T-helper 2 cell treated with Interferon-gamma antibody and Interleukin-4, amounts not matched to agents 5 μg/mL and 100 μg/mL, for 36 hours (primary cell): ENCODE measurements at places on chromosomes 5 and 9.

- DNase-seq: no peak
Measured at GRCh38 chr5:65213921-65214525, 267.7 kb downstream of the ADAMTS6 start.

DNA sequence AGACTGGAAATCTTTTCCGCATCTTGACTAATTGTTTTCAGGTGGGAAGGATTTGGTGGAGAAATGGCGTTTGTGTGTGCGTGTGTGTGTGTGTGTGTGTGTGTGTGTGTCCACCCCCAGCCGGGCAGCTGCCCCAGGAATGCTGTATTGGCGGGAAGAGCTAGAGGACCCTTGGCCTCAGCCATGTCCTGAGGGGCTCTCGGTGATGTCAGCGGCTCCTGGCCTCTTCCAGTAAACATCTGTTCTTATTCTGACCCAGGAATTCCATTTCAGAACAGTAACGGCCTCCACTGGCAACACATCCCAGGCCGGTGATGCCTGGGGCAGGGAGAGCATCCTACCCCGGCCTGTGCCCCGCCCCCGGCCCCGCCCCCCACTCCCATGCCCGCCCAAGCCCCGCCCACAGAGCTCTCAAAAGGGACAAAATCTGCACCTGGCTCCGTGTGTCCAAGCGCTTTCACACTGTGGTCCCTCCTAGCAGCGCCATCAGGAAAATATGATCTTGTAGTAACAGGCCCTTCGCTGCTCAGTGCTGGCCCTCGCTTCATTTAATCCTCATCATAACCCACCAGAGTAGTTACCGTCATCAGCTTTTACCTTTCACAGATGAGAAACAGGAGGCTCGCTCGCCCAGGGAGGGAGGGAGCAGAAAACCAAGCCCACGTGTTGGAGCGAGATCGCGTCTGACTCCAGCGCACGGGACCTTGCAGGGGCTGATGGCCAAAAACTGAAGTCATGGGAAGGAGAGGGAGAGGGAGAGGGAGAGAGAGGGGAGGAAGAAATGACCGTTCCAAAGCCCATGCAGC is 18.9 kb downstream of the ADAMTS2 start:
- DNase-seq: no peak

DNA sequence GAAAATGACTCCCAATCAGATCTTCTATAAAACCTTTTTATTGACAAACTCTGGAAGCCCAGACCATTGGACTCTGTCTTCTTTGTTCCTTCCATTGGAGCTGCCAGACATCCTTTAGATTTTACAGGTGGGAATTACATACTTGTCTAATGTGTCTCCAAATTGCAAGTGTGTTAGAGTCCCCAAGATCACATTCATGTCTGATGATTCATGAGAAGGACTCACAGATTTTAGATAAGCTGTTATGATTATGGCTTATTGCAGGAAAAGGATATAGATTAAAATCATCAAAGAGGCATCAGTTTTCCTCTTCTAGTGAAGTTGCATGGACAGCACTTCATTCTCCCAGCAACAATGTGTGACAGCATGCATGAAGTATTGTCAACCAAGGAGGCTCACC is 70.4 kb downstream of the MUSK start:
- DNase-seq: no peak

- DNase-seq: no peak
Measured at GRCh38 chr5:31934156-31934555, 240.0 kb downstream of the GOLPH3 start.

GRCh38 chr9:34570376-34570775 is 19.1 kb downstream of the CNTFR start:
- DNase-seq: no peak

DNA sequence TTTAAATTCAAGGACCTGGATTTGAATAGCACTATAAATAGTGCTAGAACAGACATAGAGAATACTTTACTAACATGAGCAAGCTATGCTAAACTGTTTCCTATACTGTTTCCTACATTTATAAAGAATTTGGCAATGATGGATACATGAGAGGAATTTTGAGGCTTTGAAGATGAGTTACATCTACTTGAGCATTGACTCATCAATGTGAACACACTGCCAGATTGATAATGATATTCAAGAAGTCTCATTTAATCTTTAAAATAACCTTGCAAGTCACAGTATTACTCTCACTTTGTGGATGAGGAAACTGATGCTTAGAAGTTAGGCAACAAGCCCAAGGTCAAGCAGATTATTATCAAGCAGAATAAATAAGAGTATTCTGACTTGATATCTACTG is 281.9 kb downstream of the DNAH5 start:
- no peak for DNase-seq

DNA sequence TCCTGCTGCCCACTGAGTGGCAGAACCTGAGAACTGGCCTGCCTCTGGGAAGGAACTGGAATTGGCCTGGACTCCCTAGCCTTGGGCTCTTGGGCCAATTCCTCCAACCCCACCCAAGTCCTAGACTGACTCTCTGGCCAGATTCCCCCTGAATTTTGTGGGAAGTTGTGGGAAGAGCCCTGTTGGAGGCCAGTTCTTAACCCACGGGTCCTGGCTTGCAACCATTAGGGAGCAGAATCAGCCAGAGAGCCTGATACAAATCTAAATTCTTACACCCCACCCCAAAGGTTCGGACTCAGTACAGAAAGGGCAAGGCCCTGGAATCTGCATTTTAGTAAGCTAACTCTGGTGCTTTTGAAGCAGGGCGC is 125.3 kb upstream of the SLC25A48 start:
- no peak for DNase-seq

GRCh38 chr5:75319638-75320037 is 17.4 kb upstream of the HMGCR start:
- DNase-seq: no peak

GRCh38 chr5:98179791-98180755 is 593.4 kb upstream of the RGMB start:
- no peak for DNase-seq

- no peak for DNase-seq
Measured at GRCh38 chr9:117121316-117121715, 293.5 kb downstream of the ASTN2 start.

DNA sequence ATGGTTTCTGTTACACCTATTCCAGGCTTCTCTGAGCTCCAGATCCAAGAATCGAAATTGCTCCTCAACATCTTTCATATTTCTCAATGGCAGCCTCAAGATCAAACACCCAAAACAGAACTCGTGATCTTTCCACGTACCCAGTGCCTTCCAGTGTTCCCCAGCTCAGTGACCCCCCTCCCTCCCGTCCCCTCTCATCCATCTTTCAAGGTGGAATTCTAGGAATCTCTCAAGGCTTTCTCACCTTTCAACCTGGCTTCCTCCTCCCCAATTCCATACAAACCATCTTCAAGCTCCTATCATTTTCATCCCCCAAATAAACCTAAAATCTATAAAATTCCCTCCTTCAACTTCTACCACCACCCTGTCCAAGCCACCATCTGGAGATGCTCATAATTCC is 615.3 kb downstream of the BNC2 start:
- no peak for DNase-seq
